ENCODE measurements at places on chromosomes 6 and 20.

DNA sequence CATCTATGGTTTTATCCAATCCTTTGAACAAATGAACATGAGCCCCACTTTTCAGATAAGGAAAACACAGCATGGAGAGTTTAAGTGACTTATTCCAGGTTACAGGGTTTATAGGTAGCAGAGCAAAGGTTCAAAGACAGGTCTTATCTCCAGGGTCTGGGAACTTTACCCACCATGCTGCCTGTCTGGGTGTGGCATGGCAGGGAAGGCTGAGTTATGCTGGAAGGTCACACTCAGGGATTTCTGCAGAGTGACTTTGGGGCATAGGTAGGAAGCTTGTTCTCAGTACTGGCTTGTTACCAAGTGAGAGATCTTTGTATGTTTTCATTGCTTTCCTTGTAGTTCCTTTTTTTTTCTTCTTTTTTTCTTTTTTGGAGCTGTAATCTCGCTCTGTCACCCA lies 1.8 kb downstream of the ZNF831 start:
- DNase-seq = no peak

DNA sequence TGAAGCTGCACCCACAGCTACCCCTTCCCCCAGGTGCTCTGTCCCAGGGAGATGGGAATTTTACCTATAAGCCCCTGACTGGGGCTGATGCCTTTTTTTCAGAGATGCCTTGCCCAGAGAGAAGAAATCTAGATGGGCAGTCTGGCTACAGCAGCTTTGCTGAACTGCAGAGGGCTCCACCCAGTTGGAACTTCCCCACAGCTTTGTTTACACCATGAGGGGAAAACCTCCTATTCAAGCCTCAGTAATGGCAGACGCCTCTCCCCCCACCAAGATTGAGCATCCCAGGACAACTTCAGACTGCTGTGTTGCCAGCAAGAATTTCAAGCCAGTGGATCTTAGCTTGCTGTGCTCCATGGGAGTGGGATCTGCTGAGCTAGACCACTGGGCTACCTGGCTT lies 122.6 kb upstream of the MOCS1 start:
- no peak for DNase-seq

- no peak for DNase-seq
Measured at GRCh38 chr6:160315310-160315709, 32.9 kb upstream of the SLC22A3 start.

GRCh38 chr6:12483712-12484111 lies 193.6 kb downstream of the EDN1 start:
- peak; percentile 68 for DNase-seq

- DNase-seq = no peak
Measured at GRCh38 chr20:20847814-20848213, 135.4 kb upstream of the RALGAPA2 start.

GRCh38 chr20:6726761-6727160 lies 40.7 kb upstream of the BMP2 start:
- DNase-seq = no peak

- DNase-seq = peak; percentile 70
Measured at GRCh38 chr6:166025149-166025898, 142.3 kb downstream of the TBXT start.

- DNase-seq = no peak
Measured at GRCh38 chr6:39910744-39911143, 23.5 kb downstream of the MOCS1 start.

DNA sequence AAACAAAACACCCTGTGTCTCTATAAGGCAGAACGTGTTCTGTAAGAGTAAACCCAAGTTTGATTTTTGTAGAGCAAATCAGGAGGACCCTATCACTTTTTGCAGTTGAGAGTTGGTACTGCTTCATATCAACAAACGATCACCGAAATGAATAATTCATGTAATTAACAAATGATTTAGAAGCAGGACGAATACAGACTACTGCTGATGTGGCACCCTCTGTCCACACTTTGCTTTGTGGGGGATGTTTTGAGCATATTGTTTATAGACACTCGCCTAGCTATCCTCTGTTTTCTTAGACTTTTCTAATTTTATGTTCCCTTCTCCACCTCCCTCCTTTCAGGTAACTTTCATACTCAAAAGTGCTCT lies 1.5 kb downstream of the CD2AP start:
- DNase-seq = no peak

GRCh38 chr6:85436411-85436810 lies 13.5 kb upstream of the NT5E start:
- DNase-seq = no peak

GRCh38 chr6:9514146-9514545 lies 900.7 kb downstream of the TFAP2A start:
- DNase-seq = no peak

GRCh38 chr6:136517002-136517401 lies 33.2 kb downstream of the MAP7 start:
- DNase-seq = no peak

DNA sequence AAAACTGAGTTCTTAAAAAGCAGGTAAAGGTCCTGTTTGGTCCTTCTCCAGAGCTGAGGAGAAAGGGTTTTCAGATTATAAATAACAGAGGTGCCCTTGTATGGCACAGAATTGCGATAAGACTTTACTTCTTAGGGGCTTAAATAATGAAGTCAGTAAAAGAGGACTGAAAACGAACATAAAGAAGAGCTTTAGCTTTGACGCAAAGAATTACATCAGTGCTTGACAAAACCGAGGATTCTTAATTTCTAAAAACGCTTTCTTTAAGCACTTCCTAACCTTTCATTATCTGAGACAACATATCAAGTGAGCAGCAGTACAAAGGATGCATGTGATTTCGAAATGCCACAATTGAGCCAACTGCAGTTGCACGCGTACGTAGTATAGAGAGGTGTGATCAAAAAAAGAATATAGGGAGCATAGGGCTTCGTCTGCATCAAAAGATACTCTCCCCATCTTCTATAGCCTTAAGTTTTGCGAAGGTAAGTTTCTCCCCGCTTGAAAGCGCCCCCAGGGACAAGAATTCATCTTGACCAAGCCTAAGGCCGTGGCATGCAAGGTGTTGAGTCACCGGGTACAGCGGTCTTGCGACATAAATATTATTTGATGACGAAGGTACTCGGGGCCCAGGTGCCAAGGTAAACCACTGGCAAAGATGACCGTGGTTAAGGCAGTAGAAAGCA lies 778 bp upstream of the LOC128125822 start:
- DNase-seq = peak; percentile 57

DNA sequence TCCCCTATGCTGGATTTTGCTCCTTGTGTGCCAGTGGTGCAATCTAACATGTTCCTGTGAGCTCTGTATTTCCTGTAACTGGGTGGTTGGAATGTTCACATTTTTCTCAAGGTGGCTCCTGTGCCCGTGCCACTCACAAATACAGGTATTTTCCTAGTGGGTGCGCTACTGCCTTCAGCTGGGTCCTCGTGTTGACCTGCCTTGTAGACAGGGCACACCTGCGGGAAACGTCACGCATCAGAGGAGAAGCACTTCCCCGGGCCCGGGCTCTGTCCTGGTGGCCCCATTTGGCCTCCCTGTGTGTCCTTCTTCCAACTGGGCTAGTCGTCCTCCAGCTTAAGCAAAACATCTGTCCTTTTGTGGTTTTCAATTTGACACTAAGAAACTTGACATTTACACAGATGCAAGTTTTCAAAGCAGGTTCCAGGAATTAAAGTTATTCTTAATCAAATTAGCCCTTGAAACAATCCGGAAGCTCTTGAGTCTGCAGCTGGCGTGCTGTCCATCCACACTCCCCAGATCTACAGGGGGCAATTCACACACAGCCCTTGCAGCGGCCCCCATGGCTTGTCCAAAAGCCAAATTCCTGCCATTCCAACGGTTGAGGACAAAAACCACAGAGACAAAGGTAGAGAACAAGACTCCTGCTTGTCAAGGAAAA lies 275.1 kb downstream of the CDC5L start:
- DNase-seq = no peak

Measured in ACHN (cell line).